ENCODE measurements at places on chromosomes 7 and 10. TPM values are rescaled to one million over a fixed set of nuclear protein-coding genes. Genes with fewer than 3 reads are reported as not detected.

IFIT1 gene
- total RNA-seq, result 33.3 TPM

PLEKHS1 gene
- not detected for total RNA-seq

ODAD2 gene
- 0.52 TPM for total RNA-seq

SOSTDC1 gene
- total RNA-seq, result not detected

OPN4 gene
- not detected for total RNA-seq

GNG11 gene
- 90.1 TPM for total RNA-seq

DKK1 gene
- total RNA-seq, result 108 TPM

WNT8B gene
- not detected for total RNA-seq

EPC1 gene
- 23.0 TPM for total RNA-seq

CASP7 gene
- 25.8 TPM for total RNA-seq

SEC23IP gene
- total RNA-seq, result 28.5 TPM

MYH16 gene
- total RNA-seq, result not detected

SDHAF3 gene
- 34.6 TPM for total RNA-seq

ANXA8L1 gene
- not detected for total RNA-seq

ANKRD2 gene
- 0.11 TPM for total RNA-seq

OR6B1 gene
- not detected for total RNA-seq

PGAM2 gene
- not detected for total RNA-seq

TUBAL3 gene
- total RNA-seq, result not detected

NAT16 gene
- not detected for total RNA-seq

Measured in LHCN-M2 (cell line).